ENCODE measurements at places on chromosomes 3 and 15.
A peak's percentile ranks its signal among the peaks of the same experiment; 100 is the strongest.

DNA sequence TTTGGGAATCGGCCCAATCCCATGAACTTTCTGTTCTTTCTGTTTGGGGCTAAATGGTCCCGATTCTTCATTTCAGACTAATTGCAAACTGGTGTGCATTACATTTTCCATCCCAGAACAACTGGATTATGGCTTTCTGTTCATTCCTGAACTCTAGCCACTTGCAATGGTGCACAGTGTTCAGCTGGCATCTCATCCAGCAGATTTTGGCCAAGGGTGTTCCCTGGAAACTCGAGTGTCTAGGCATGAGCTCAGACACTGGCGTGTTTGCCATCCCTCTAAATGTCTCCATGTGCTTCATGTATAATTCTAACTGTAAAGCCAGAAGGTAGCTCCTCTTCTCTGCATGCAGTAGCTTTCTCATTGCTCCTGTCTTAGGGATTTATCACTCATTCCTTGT, 97.1 kb upstream of the MYZAP start:
- DNase-seq = no peak

- no peak for DNase-seq
Measured at GRCh38 chr3:168884353-168884903, 779.1 kb downstream of the MECOM start.

DNA sequence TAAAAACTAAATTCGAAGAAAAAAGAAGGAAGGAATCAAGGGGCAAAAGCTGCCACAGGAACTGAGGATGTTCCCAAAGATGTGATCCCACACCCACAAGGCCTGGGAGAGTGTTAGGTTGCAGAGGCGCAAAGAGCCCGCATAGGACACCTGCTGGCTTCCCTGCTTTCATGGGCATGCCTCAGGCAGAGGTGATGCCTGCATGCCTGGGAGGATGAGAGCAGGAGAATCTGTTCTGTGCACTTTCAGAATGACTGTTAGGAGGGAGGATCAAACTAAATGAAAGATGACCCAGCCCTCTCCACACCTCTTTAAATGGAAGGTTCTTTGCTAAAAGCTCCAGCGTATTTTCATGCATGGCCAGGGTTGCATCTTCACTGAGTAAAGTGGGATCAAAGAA, 162.4 kb downstream of the PLCL2 start:
- no peak for DNase-seq

- DNase-seq = peak; percentile 22
Measured at GRCh38 chr3:10419637-10420232, 85.7 kb downstream of the ATP2B2 start.

DNA sequence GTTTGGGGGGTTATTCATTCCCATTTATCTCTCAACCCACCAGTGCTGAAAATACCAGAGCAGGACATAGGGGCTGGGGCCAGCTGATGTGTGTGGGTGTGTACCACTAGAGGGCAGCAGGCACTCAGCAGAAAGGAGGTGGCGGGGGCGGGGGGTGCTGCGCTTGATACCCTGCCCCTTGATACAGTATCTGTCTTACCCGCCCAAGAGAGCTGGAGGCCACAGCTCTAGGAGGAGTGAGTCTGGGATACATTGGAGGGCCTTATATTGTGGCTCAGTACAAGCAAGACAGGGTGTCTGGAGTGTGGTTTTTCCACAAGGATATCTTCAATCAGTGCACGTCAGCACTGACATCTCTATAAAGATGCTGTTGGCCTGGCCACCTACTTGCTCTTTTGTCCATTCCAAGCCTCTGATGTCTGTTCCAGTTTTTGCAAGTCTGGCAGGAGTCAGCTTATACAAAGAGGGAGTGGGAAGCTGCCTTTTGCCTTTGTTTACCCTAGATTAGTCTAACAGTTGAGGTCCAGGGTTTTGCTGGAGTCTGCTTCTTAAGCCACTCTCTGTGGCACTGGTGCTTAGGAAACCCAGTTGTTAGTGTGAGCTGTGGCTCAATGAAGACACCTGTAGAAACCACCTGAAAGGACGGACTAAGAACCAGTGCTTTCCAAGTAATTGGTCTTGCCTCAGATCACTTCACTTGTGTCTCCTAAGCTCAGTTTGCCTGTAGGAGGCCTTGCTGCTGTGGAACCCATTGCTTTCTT, 1.5 kb upstream of the RBM15B start:
- peak; percentile 48 for DNase-seq

DNA sequence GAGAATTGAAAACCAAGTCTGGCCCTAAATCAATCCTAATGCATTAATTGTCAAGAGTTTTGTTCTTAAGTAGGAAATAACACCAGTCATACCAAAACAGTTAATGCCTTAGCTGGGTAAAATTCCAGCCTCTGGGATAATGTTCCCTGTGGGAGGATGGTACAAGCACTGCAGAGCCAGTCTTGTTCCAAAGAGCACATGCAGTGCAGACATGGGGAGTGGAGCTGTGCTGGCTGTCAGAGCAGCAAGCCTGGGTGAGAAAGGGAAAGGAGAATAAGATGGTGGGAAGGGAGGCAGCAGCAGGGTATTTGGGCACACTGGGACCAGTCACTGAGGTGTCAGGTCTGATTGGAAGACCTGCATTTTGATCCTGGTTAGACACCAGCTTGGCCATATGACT, 12.1 kb downstream of the ALAS1 start:
- no peak for DNase-seq

DNA sequence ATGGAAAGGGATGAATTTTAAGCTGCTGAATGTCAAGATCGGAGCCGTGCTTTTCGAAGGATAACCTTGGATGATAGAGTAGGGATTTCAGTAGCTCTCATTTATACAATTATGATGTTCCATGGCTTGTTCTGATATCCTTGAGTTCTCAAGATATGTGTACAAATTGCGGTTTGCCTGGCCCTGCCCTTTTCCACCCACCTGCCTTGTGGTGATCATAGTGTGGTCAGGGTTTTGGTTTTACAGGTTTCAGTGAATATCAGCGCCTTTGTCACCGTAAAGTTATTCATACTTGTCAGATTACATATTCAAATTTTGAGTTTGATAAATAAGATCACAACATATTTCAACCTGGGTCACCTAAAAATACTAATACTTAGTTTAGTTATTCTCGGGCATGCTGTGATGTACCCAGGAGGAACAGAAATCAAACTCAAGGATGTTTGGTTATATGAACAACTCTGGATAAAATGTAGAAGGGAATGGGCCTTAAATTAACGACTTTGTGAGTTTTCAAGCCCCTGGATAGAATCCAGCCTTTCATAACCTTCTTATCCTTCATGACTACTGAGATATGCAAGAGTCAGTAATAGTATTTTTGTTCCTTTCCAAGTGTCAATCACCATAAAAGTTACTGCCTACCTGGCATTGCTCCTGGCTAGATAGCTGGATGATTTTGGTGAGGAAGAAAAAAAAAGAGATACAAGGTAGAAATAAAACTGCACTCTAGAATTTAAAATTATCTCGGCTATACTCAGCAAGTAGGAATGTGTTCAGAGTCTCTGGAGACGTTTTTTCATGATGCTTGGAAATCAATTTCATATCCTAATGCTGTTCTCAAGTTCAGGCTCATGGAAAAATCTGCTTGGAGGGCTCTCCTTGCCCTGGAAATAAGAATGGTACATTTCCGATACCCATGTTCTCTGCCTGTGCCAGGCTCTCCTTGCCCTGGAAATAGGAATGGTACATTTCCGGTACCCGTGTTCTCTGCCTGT, 209.2 kb upstream of the TPRG1 start:
- no peak for DNase-seq

DNA sequence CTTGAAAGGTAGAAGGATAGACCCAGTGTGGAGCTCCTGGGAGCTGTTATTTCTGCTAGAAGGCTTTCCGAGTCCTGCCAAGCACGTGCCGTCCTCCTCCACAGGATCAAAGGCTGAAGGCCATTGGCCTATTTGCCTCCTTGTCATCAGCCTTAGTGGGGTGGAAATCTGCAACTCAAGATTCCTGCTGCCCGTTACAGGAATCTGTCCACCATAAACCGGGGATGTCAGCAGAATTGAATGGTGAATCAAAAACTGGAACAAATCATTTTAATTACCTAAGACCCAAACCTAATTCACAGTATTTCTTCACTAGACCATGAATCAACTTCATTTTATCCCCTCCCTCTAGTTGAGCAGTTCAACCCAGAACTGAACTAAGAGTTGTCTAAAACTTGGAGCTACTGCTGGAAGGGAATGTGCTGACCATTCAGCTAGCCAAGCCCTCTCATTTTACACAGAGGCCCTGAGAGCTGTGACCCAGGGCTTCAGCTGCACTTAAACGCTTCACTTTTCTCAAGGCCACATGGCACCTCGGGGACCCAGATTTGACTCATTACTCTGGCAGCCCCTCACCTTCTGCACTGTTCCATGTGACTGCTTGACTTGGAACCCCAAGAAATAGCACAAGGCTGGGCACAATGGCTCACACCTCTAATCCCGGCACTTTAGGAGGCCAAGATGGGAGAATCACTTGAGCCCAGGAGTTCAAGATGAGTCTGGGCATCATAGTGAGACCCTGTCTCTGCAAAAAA, 36.8 kb upstream of the KIF23 start:
- no peak for DNase-seq

DNA sequence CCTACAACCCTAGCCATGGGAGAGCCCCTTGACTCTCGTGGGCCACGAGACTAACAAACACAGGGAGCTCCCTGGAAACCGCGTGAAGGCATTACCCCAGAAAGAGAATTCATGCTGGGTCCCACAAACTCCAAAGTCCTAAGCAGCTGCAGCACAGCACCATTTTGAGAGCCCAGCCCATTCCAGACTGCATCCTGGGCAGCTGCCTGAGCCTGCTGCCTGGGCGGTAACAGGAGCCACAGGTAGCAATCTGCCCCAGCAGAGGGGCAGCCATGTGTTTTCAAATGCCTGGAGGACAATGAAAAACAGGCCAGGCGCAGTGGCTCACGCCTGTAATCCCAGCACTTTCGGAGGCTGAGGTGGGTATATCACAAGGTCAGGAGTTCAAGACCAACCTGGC, 62.9 kb upstream of the TBC1D23 start:
- no peak for DNase-seq

DNA sequence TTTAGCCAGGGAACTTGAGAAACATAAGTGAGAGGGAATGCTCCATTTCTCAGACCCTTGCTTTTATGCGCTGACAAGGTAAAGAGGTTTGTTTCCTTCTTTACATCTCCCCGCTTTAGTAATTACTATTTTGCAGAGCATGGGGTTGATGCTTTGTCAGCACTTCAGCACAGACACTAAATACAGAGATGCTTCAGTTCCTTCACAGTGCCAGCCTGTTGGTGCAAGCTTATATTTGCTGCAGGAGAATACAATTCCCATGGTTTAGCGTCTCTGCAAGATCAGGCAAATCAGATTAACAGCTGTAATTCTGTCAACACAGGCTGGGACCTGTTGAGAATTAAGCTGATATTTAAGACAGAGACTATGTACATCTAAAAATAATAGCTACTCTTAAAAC, 2.9 kb downstream of the FMN1 start:
- DNase-seq = no peak

DNA sequence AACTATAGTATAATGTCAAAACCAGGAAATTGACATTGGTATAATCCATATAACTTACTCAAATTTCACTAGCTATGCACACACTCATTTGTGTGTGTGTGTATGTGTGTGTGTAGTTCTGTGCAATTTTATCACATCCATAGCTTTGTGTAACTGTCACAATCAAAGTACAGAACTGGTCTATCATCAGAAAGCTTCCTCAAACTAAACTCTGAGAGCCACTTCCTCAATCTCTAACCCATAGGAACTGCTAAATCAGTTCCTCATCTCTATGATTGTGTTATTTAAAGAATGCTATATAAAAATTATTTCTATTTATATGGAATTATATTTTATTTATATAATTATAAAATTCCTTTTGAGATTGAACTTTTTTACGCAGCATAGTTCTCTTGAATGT, 18.1 kb downstream of the LNP1 start:
- DNase-seq = no peak

DNA sequence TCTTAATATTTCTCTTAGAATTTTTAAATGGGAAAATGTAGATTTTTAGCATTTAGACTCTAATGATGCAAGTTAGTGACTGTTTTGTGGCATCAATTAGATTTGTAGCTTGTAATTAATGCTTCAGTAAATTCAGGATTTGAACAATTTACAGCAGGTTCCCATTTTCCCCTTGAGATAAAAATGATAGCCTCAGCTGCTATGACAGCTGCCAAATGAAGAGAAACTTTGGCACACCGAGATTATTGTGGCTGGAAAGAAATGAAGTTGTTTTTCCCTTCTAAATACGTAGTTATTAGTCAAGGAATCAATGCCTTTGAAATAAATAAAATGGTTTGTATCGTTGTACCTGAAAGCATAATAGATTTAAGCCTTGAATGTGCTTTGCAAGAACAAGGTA, 206.4 kb upstream of the P2RY1 start:
- DNase-seq = no peak

- no peak for DNase-seq
Measured at GRCh38 chr15:45794304-45794703, 159.5 kb downstream of the SQOR start.

GRCh38 chr15:66982250-66982649, 83.2 kb upstream of the SMAD3 start:
- no peak for DNase-seq

DNA sequence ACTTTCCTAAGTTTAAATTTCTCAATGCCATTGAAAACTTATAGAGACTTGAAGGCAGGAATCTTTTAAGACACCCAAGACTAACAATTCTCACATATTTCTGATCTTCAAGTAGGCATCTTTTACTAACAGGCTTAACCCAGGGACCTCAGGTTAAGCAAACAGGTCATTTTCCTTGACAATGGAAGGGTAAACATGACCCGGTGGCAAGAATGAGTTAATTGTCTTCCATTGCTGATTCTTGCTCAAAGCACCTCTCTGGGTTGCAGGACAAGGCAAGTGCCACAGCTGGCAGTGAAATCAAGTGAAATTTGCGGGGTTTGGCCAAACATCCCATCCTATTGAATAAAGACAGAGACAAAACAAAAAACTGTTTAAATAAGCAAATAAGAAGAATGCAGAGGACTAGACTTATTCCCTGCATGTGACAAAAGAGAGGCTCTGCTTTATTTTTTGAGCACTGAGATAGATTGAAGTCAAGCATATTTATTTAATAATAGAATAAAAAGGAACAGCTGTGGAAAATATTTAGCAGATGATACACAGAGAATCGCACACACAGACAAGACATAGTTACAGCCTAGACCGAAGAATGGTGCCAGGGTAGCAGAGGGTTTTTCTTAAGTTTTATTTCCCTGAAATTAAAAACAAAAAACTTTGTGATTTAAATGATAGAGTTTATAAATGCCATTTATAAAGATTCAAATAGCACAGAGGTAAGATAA, 56.0 kb upstream of the MITF start:
- DNase-seq = no peak

GRCh38 chr3:13475871-13476590, 4.1 kb upstream of the HDAC11 start:
- no peak for DNase-seq

DNA sequence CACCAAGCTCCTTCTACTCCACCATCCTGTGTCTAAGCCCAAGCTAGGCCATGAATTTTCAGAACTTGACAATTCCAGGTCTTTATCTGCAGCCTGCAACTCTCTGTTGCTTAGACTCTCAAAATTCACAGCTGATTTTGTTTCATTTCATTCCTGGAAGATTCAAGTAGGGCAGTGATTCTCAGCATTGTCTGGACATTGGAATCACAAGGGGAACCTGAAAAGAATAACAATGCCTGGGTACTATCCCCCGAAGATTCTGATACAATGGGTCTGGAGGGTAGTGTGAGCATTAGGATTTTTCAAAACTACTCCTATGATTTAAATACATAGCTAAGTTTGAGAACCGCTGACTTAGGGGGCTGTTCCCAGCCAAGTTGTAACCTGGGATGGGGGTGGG, 534.7 kb upstream of the IL12A start:
- no peak for DNase-seq

- DNase-seq = no peak
Measured at GRCh38 chr3:126112531-126113237, 28.8 kb upstream of the SLC41A3 start.

Measured in stimulated activated CD4-positive, alpha-beta T cell treated with anti-CD3 and anti-CD28 coated beads, Interleukin-15, amount 100 ng/mL, for 48 hours (primary cell).